Suppressor macrophage (primary cell): ENCODE measurements at places on chromosomes 7 and 10.

DNA sequence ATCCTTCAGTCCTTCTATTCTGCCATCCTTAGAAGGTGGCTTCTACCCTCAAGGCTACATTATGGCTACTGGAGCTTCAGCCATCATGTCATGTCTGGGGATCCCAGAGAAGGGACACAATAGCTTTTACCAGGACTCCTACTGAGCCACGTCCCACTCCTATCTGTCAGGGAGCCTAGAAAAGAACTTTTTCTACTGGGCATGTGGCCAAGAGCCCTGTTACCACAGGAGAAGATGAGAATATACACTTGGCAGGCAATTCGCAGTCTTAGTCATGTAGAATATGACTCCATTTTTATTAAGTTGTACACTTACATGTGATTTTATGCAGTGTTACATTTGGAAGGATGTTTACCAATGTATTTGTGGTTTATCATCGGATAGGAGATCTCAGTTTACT lies 64.6 kb upstream of the KCNMA1 start:
- DNase-seq, result no peak

DNA sequence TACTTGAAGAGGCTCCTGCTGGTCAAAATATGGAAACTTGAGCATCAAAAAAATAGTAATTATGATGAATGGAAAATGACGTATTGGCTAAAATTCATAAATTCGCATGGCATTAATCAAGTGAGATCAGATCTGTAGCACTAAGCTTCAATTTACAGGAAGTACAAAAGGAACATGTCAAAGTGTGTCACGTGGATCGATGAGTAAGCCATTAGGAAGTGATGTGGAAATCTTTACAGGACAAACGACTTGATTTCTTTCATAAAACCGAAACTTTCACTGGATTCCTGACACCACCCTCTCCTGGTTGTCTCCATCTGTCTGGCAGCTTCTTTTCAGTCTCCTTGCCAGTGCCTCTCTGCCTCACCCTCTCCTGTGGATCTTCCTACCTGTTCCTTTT lies 25.8 kb downstream of the AKR1C8 start:
- peak; percentile 61 for DNase-seq

- no peak for DNase-seq
Observed at GRCh38 chr7:90931986-90932916, 332.0 kb upstream of the FZD1 start.

DNA sequence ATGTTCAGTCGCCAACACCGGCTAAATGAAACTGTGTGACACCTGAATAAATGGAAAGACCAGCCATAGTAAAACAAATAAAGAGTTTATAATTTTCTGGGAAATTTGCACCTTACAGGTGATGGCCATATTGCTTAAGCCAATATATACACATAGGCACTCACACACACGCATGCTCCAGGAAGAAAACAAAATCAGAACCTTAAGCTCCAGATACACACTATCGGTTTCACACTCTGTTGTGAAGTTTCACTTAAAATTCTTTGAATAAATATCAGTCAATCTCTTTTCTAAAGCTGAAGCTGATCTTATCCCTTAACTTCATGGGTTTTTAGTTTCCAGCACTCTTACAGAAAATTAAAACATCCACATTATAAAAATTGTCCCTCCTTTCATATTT lies 226.7 kb upstream of the MDFIC start:
- no peak for DNase-seq

DNA sequence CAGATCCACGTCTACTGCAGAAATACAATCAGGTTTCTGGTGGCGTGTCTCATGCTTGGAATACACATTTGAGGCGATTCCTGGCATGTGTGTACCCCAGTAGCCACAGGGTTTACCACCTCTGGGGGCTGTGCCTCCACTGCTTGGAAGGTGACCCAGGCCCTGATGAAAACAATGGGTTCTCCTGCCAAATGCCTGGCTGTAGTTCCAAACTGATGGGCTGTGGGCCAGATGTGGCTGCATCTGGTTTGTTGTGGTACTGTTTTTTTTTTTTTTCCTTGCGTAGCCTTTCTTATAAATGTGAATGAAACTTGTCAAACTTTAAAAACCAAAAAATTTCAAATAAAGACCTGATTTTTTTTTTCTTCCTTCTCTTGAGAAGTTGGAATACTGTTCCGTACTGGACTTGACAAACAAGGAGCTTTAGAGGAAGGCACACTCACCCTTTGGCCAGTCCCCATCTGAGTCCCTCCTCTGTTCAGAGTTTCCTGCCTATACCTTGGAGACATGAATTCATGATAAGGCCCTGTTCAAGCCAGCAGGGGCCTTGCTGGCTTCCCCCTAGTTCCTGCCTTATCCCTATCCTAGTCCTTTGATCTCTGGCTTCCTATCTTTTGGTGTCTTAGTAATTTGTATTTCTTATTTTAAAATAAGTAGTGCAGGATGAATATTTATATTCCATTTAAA lies 217.1 kb downstream of the PHTF2 start:
- no peak for DNase-seq

GRCh38 chr7:106740806-106741205 lies 79.8 kb upstream of the CCDC71L start:
- no peak for DNase-seq

GRCh38 chr7:131521651-131522163 lies 34.7 kb downstream of the PODXL start:
- no peak for DNase-seq

DNA sequence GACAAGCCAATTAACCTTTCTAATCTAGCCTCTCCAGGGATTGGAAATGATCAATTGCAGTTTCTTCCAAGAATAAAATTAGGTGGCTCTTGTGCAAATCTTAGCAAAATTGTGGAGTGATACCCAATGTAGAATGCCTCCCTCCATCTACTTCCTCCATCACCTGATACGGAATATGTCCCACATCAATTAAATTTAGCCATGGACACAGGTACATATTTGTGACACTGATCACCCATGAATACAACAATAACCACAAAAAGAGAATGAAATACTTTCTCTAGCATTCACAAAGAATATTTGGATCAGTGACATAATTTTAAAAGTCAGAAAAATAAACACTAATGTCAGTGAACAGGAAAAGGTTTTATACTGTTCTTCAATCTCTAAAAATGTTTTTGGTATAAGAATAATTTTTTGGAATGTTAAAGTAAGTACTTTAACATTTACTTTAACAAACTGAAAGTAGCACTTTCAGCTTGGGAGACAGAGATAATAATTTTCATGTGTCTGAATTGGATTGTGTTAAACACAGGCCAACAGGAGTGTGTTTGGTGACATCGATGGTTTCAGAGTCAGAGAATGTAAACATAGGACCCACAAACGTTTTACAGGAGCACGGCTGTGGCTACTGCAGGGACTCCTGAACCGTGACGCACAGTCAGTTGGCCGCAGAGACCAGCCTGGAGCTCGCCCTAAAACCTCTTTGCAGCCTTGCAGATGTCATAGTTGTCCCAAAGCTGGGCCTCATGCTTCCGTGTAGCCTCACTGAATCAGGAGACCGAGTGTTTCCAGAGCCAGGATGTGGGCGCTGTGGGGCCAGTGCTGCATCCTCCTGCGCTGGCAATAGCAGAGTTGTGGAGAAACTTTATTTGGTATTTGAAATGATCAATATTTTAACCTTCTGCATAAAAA lies 7.2 kb downstream of the RBM20 start:
- no peak for DNase-seq

- DNase-seq, result no peak
Observed at GRCh38 chr7:121123032-121123431, 134.5 kb downstream of the CPED1 start.

DNA sequence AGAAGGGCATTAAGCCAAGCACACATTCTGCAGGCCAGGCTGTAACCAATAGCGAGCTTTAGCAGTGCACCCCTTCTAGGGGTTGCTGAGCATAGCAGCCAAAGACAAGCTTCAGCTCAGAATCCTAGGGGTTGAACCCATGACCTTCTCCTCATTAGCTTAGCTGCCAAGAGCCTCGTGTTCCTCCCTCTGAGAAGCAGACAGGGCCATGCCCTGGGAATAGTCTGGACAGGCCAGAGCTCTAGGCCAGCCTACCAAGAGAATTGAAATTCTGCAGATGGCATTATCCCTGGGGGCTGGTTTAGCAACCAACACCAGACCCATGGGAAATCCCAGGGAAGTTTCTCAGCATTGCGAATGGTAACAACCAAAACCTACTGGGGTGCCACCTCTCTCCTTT lies 77.2 kb downstream of the PLXNA4 start:
- DNase-seq, result no peak

GRCh38 chr10:13872411-13872810 lies 285.6 kb downstream of the PRPF18 start:
- DNase-seq, result no peak

DNA sequence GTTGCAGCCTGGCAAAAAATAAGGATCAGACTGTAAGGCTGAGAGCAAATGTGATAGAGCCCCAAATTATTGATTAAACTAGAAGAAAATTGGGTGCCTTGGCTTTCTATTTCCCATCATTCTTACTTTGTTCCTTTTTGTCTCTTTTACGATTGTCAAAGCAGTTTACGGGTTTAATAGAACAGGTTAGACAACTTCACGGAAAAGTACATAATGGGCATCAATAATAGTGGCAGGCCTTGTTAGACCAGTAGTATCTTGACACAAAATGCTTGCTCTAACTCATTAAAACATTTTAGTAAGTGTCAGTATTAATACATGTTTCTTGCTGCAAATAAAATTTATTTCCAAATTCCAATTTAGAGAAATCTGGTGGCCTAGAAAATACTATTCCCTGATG lies 14.5 kb upstream of the GGCT start:
- DNase-seq, result no peak

DNA sequence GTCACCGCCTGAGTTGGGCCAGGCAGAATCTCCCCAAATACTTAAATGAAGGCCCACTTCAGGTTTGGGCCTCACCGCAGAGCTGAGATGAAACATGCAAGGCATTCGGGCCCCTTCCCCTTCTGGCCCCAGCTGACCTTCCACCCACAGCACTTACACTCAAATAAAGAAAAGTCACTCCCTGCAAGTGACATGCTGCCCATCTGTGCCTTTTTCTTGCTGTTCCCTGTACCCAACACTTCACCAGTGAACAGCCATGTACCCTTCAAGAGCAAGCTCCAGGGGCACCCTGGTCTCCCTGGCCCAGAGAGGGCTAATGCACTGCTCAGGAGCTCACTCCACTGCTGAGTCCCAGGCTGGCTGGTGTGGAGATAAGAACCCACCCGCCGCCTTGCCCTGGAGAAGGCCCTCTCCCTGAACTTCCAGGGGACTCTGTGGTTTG lies 40.7 kb downstream of the ZCCHC24 start:
- peak; percentile 18 for DNase-seq

- no peak for DNase-seq
Observed at GRCh38 chr10:13351340-13351915, 3.3 kb upstream of the SEPHS1 start.

DNA sequence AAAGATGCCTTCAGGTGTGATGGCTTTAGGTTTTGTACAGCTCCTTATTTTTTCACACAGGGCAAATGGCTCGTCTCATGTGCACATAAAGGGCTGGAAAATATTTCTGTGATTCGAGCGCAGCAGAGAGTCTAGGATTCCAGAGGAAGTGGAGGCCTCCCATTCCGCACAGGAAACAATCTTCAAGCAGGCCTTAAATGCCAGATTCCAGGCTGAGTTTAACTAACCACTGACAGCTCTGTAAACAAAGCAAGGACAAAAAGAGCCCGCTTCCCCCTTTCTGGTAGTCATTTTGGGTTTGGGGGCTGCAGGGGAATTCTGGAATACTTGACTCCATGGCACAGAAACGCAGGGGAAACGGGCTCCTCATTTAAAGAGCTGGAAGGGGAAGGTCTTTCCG lies 87.2 kb downstream of the CALD1 start:
- DNase-seq, result no peak

- peak; percentile 77 for DNase-seq
Observed at GRCh38 chr10:60942788-60943315, 1.1 kb downstream of the RHOBTB1 start.

DNA sequence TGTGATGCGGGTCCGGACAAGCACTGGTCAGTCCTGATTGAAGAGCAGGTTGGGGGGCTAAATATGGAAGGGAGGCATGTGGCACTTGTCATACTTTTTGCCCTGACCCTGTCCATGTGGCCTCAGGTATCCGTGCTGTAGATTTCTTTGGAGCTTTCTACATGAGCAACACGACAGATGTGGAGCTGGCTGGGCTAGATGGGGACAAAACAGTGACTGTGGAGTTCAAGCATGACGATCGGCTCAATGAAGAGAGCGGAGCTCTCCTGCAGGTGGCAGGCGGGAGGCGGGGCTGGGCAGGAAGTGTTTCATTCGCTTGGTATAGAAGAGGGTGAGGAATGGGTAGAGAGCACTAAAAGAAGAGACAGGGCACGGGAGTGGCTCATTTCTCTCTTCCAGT lies 13.0 kb upstream of the CHCHD1 start:
- DNase-seq, result no peak

DNA sequence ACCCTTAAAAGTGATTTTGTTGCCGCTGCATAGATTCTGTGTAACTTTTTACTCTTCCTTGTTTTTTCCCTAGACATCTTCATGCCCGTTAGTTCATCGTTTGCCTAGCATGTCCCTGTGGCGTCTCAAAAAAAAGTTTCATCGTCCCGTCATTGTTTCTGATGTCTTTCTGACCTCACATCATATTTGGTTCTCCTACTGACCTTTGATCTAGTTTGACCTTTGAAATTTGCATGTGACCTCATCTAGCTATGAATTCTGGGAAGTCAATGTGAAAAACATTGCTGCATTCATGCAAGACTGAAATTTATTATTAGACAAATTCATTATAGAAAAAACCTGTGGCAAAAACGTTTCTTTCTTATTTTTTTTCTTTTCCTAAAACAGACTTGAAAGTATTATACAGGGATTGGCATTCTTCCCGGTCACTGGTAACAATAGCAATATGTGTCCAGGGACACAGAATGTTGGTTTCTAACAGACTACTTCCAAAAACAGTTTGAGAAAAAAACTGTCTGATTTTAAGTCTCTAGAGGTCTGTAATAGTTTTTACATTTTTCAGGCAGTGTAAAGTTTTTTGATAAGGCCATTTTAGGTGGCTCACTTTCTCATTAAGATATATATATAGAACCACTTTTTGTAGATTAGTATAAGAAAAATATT lies 280.9 kb downstream of the USP6NL start:
- DNase-seq, result no peak

- DNase-seq, result no peak
Observed at GRCh38 chr10:58955615-58956014, 220.8 kb upstream of the PHYHIPL start.

GRCh38 chr7:4882169-4883032 lies 1.1 kb downstream of the RADIL start:
- peak; percentile 8 for DNase-seq

GRCh38 chr7:30836991-30837390 lies 65.8 kb downstream of the MINDY4 start:
- no peak for DNase-seq

DNA sequence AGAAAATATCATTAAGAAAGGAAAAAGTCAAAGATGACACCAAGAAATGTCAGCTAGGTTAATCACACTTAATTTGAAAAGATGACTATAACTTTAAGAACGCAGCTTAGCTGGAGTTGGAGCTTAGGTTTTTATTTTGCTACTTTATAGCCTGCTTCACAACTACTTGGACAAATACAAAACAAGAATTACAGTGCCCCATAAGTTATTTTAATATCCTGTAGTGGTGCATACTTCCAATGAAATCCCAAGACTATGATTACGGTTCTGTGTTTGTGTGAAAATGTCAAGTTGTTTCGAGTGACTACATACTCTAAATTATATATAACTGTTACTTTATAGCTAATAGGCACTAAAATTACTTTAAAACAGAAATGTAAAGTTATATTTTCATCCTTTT lies 244.6 kb upstream of the MGMT start:
- no peak for DNase-seq

- DNase-seq, result peak; percentile 47
Observed at GRCh38 chr7:127792528-127793342, 140.7 kb downstream of the SND1 start.
